ENCODE measurements at places on chromosomes 12 and 14.

DNA sequence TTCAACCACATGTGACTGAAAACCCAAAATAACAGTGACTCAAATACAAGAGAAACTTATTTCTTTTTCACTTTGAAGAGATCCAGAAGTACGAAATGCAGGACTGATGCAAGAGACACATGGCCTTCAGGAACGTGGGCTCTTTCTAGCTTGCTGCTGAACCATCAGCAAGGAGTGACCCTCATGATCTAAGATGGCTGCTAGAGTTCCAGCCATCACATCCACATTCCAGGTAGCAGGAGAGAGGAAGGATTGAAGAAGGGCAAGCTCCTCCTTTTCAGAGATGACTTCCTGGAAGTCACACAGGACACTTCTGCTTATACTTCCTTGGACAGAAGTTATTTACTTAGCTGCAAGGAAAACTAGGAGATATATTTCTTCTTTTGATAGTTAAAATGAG, 67.6 kb upstream of the BCL11B start:
- no peak for DNase-seq

GRCh38 chr14:74599946-74600345, 12.1 kb downstream of the LTBP2 start:
- DNase-seq = no peak

- DNase-seq = no peak
Observed at GRCh38 chr12:57092876-57093414, 4.0 kb downstream of the NAB2 start.

DNA sequence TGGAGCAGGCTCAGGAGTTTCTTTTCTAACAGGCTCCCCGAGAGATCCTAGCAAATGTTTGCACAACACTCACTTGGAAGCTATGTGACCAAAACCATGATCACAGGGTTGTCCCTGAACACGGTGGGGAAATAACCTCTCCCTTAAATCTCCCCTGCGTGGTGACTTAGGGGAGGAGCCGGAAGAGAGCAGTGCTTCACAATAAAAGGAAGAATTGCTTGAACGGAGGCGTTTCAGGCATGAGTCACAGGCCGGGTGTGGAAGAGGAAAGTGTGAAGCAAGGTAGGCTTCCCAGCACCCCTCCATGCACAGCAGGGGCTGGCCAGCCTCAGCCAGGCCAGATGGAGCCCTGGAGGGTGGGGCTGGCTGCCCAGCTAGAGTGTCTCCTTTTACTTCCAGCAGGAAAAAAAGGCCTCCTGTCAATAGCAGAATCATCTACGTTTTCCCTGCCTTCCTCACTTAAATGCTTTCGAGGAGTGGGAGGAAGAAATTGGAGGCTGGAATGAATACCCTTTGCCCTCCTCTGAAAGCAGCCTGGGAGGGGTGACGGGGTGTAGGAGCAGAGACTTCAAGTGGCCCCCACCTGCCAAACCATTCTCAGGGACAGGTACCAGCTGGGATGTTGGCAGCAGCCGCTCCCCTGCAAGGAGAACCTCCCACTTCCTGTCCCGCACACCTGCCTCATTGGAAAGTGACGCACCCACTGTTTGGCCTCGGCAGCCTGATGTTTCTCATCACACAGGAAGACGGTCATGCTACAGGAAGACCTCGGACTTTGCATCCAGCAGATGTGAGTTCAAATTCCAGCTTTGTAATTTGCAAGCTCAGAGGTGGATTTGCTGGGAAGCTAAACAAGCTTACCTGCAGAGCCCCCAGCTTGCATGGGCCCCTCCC, 30.1 kb upstream of the PPP2R5C start:
- peak; percentile 93 for DNase-seq

- no peak for DNase-seq
Observed at GRCh38 chr12:118183711-118184110, 47.8 kb downstream of the PEBP1 start.

All from islet precursor cell (in vitro differentiated cells).